ENCODE measurements at places on chromosomes 13 and 19.

GRCh38 chr19:30879736-30880135 lies 469.5 kb downstream of the TSHZ3 start:
- no peak for DNase-seq

- DNase-seq, result no peak
Measured at GRCh38 chr19:18802354-18802753, 11.2 kb upstream of the COMP start.

GRCh38 chr19:29625186-29625651 lies 19.1 kb downstream of the POP4 start:
- DNase-seq, result no peak

- DNase-seq, result no peak
Measured at GRCh38 chr13:96822895-96823294, 171.4 kb downstream of the OXGR1 start.

- DNase-seq, result no peak
Measured at GRCh38 chr13:30648522-30649012, 30.8 kb downstream of the USPL1 start.

All from activated naive CD4-positive, alpha-beta T cell (primary cell).